ENCODE measurements at places on chromosomes 2 and 18.

- no peak for DNase-seq
Observed at GRCh38 chr18:55265130-55265675, 305.9 kb upstream of the CCDC68 start.

DNA sequence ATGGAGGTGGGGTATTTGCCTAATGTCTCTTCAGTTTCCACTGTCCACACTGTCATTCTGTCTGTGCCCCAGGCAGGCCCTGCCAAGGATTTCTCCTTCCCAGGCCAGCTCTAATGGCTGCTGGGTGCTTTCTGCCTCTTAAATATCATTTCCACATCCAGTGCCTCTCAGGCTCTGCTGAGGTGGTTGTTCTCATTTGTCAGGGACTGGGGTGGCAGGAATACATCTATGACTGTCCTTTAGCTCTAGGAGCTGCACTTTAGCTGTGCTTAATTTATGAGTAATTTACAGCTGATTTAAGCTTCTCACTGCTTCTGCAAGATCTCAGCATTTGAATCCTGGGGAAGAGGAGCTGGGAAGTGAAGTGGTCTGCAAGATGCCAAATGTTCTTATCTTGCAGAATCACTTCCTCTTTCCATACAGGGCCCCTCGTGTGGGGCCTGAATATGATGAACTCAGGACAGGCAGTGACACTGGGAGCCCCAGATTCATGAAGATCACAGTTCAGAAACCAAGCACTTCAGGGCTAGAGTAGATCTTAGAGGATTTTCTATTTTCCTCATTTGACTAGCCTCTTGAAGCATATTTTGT is 150.2 kb downstream of the FSHR start:
- no peak for DNase-seq

- DNase-seq = no peak
Observed at GRCh38 chr2:112973156-112973555, 4.7 kb upstream of the IL36G start.

GRCh38 chr18:50398947-50399346 is 24.1 kb downstream of the SKA1 start:
- no peak for DNase-seq

DNA sequence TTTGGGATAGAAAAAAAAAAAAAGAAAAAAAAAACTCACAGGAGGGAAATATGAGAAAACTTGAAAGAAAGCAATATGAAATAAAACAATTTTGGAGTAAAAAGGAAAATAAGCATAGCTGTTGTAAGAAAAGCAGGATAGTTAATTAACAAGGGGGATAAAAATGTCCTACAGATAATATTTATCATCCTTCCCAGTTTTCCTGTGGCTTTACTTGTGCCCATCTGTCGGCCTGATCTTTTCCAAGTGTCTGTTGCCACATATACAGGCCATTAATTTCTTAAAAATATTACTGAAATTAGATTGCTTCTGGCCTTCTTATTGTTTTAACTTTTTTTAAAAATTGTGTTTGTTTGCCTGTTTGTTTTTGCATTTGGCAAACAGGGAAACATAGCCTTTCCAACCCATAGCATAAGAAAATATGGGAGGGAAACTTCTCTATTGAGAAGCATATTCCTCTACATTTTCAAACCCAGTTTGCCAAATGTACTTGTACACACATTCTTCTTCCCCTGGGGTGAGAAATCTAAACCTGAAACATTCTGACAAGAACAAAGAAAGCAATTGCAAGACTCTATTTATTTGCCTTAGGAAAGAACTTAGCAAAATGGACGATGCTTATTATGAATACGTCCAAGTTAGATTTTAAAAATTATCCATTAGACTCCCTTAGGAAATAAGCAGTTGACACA is 272.3 kb downstream of the CDH20 start:
- no peak for DNase-seq

DNA sequence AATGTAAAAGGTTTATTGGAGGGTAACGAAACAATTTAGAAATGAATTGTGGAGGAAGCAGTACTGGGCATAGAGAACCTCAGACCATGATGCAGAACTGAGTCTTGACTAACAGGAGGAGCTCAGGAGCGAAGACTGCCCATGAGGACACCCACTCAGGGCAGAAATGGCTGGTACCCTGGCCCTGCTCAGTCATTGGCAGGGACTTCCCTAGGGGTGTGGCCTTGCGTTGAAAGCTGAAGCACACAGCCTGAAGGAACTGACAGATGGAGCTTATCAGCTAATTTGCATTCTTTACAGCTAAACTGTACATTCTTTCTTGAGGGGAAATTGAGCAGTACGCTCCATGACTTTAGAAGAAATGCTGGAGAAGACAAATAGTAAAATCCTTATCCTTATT is 57.1 kb downstream of the PDK1 start:
- no peak for DNase-seq

DNA sequence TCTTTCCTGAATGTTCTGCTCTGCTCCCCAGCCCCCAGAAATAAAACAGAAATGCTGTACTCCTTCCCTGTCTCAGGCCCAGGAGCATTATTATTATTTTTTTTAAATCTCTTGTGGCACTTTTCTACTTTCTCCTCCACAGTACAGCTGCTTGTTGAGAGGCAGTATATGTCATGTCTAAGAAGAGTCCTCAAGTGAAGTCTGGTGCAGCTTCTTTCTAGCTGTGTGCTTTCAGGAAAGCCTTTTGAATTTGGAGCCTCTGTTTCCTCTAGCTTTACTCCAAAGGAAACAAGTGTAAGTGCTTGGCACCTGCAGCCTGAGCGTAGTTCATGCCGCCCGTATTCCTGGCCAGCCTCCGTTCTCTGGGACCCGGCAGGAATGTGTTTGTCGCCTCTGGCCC is 22.4 kb downstream of the AGAP1 start:
- DNase-seq = no peak

DNA sequence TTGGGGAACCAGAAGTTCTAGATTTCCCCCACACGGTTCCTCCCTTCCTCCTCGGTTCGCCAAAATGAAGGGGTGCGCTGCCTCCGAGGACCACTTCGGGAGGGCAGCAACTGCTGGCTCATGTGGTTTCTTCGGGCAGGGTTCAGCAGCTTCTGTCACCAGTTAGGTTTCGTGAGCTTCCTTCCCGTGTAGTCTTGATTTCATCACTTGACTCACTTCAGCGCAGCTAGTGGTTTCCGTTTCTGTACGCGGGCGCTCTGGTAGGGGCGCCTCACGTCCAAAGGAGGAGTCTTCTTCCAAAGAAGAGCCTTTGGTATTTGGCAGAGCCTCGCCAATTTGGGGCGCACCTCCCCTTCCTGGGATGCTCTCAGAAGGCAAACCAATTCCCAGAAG is 485 bp upstream of the GALNT3 start:
- DNase-seq = peak; percentile 18

GRCh38 chr2:117118994-117119393 is 695.5 kb upstream of the DDX18 start:
- no peak for DNase-seq

- DNase-seq = no peak
Observed at GRCh38 chr2:190974629-190975361, 39.2 kb downstream of the STAT1 start.

DNA sequence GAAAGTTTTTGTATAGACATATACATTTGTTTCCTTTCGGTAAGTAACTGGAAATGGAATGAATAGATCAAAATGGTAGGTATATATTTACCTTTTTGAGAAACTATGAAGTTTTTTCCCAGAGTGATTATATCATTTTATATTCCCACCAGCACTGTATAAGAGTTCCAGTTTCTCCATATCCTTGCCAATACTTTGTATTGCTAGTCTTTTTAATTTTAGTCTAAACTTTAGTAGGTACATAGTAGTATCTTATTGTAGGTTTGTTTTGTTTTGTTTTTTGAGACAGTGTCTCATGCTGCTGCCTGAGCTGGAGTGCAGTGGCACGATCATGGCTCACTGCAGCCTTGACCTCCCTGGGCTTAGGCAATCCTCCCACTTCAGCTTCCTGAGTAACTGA is 56.6 kb downstream of the AGPS start:
- no peak for DNase-seq

GRCh38 chr2:10278763-10279471 is 23.8 kb upstream of the HPCAL1 start:
- DNase-seq = no peak

GRCh38 chr2:55150834-55151233 is 81.3 kb downstream of the CLHC1 start:
- DNase-seq = no peak

DNA sequence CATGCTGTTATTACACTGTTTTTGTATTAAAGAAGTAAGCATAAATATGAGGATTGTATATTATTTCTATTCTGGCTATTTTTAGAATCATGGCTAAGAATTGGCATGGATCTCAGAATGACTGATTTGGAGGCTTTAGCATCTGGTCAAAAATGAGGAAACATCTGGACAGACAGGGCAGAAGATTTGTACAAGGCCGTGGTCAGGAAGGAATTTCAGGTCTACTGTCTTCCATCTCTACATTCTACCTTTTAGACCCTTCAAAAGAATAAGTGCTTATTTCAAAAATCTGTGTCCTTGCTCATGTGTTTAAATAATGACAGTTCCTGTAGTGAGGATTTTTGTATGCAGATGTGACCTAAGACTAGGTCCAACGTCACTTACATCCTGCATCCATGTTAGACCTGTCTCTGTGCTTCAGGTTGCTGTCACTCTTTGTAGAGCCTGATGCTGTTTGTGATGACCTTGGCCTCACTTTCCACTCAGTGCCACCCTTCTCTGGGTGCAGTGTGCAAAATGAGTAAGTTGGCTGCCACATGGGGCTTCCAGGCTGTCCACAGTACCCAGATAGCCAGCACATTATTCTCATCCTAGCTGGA is 54.7 kb upstream of the B3GNT2 start:
- DNase-seq = no peak
